Thoracic aorta (tissue), 2 donors: ENCODE measurements at places on chromosomes 7 and 10. TPM values are rescaled to one million over a fixed set of nuclear protein-coding genes. Genes with fewer than 3 reads are reported as not detected.

- no peak for DNase-seq
These were observed 558.9 kb downstream of the SH2D4B start for GRCh38 chr10:81096558-81096957.

Gene PTF1A
- total RNA-seq, result not detected

Gene FGFR2
- 16.2 TPM for total RNA-seq

GRCh38 chr10:36721871-36722270, 403.5 kb upstream of the ANKRD30A start:
- DNase-seq, result no peak

Gene SEC31B
- total RNA-seq, result 11.2 TPM

DNA sequence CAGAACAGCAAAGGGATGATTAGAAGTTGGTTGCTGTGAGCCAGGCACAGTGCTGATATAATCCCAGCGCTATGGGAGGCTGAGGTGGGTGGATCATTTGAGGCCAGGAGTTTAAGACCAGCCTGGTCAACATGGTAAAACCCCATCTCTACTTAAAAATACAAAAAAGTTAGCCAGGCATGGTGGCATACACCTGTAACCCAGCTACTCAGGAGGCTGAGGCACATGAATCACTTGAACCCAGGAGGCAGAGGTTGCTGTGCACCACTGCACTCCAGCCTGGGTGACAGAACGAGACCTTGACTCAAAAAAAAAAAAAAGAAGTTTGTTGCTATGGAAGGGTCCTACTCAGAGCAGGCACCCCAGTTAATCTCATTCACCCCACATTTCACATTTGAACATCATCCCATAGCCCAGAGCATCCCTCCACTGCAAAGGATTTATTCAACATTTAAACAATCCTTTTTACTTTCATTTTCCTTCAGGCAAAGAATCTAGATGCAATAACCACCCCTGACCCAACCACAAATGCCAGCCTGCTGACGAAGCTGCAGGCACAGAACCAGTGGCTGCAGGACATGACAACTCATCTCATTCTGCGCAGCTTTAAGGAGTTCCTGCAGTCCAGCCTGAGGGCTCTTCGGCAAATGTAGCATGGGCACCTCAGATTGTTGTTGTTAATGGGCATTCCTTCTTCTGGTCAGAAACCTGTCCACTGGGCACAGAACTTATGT, 4.1 kb downstream of the IL6 start:
- no peak for DNase-seq

Gene PRTFDC1
- total RNA-seq, result 6.2 TPM
